ENCODE measurements at places on chromosomes 16 and 17. TPM values are rescaled to one million over a fixed set of nuclear protein-coding genes. Genes with fewer than 3 reads are reported as not detected.

Gene NPTX1
- total RNA-seq, result 0.15 TPM

DNA sequence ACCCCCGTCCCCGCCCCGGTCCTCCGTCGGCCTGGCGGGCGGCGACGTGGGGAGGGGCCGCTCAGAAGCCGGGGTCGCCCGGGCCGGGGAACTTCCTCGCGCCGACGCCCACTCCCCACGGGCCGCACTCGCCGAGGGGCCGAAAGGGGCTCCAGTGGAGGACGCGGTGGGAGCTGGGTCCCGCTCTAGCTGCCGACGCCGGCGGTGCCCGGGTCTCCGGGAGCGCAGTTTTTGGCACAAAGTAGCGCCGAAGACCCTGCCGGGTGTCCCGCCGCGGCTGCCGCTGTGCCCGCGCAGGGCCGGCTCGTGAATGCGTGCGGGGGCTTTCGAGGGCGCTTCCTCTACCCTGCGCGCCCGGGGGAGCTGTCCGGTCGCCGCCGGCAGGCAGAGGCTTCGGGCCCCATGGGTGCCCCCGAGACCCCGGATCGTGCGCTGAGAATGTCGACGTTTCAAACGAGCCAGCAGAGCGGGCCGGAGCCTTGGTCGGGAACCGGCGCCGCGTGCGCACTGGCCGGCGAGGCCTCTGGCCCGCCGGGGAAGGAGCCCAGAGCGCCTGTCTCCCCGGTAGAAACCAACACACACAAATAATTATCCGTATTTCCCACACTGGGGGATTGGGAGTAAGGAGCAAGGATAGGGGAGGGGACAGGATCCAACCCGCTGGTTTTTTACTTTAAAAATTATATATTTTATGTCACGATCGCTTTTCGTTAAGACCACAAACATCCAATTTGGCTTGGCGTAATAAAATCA lies 46.6 kb upstream of the SLC38A10 start:
- H3K4me3 ChIP-seq, result no peak overlapping the region
- H3K27me3 ChIP-seq, result no peaks in the 10 kb centered on the region
- H3K27ac ChIP-seq, result no peak overlapping the region
- H3K4me1 ChIP-seq, result peaks cover 37% of the 10 kb centered on the region
- H3K36me3 ChIP-seq, result no peaks in the 10 kb centered on the region

GRCh38 chr16:24834459-24835335 lies 11.1 kb upstream of the SLC5A11 start:
- DNase-seq, result peak; percentile 18
- H3K27ac ChIP-seq, result no peak overlapping the region
- H3K4me3 ChIP-seq, result no peak overlapping the region
- H3K4me1 ChIP-seq, result no peaks in the 10 kb centered on the region
- no peaks in the 10 kb centered on the region for H3K27me3 ChIP-seq

GRCh38 chr16:75116081-75116910 lies at the start of gene LDHD:
LDHD (minus strand) TSS chr16:75116780; CDS start chr16:75116720, 60 bp downstream.
- peak within 1 kb of the TSS; percentile 46 for H3K27ac ChIP-seq
- peak; percentile 75 for DNase-seq
- peaks cover 12% of the 10 kb centered on the region for H3K4me1 ChIP-seq
- no peaks in the 10 kb centered on the region for H3K27me3 ChIP-seq
- H3K36me3 ChIP-seq, result no peaks in the 10 kb centered on the region

DNA sequence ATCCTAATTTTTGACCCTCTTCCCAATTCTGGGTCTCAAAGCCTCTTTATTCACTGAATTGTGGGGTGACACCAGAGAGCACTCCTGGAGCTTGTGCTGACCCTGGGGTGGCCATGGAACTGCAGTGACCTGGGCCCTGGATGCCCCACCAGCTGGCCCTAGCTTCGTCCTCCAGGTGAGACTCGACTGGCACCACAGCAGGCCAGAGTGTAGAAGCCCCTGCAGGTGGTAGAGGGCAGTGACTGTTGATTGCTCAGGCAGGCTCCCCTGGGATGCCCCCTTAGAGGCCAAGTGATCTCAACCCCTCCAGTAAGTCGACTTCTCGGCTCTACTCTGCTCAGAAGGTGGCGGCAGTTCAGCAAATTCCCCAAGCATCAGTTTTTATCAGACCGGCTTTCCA lies 6.4 kb downstream of the FA2H start:
- no peak overlapping the region for H3K27ac ChIP-seq
- H3K36me3 ChIP-seq, result no peaks in the 10 kb centered on the region
- no peak for DNase-seq
- H3K27me3 ChIP-seq, result no peaks in the 10 kb centered on the region
- peaks cover 5% of the 10 kb centered on the region for H3K4me1 ChIP-seq

Gene ATPAF2
- total RNA-seq, result 46.1 TPM

Gene EPOP
- total RNA-seq, result 37.9 TPM

- peak; percentile 81 for DNase-seq
- H3K27me3 ChIP-seq, result no peaks in the 10 kb centered on the region
- peak overlapping the region; percentile 77 for H3K4me3 ChIP-seq
- 0 out of 2 replicates have a peak, but pooled peaks cover 4% of the 10 kb centered on the region for H3K36me3 ChIP-seq
- H3K27ac ChIP-seq, result peak overlapping the region; percentile 99
Measured at GRCh38 chr17:38703742-38704605, 1.1 kb upstream of the MLLT6 start.

Gene SLC2A4
- 2.5 TPM for total RNA-seq

GRCh38 chr17:45086391-45086790 lies 25.3 kb downstream of the NMT1 start:
- no peak overlapping the region for H3K27ac ChIP-seq
- no peak overlapping the region for H3K4me3 ChIP-seq
- peaks cover 51% of the 10 kb centered on the region for H3K36me3 ChIP-seq
- no peaks in the 10 kb centered on the region for H3K4me1 ChIP-seq
- H3K27me3 ChIP-seq, result no peaks in the 10 kb centered on the region
- DNase-seq, result no peak

DNA sequence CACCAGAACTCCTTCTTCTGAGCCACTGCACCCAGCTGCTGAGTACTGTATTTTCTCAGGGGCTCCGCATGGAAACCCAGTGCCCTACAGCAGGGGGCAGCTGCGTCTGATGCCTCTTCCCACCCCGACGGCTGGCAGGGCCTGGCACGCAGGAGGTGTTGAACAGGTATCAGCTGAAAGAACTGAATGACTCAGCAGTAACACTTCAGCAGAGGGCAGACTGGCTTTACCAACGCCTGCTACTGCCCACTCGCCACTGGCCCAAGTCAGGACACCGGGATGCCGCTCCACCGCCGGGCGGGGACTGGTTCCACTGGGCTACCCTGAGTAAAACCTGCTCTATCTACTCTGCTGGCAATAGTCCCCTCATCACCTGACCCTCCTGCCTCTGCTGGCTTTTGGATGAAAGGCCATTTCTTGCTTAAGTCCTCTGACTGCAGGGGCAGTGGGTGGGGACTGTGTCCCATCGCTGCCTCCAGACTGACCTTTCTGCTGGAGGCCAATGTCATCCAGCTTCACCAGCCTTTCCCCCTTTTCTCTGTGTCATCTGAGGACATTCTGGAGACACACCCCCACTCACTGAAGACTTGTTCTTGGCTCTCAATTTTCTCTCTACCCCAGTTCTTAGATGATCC lies 100.4 kb upstream of the FA2H start:
- DNase-seq, result no peak
- H3K4me1 ChIP-seq, result peaks cover 7% of the 10 kb centered on the region
- no peak overlapping the region for H3K27ac ChIP-seq
- no peak overlapping the region for H3K4me3 ChIP-seq
- no peaks in the 10 kb centered on the region for H3K27me3 ChIP-seq

DNA sequence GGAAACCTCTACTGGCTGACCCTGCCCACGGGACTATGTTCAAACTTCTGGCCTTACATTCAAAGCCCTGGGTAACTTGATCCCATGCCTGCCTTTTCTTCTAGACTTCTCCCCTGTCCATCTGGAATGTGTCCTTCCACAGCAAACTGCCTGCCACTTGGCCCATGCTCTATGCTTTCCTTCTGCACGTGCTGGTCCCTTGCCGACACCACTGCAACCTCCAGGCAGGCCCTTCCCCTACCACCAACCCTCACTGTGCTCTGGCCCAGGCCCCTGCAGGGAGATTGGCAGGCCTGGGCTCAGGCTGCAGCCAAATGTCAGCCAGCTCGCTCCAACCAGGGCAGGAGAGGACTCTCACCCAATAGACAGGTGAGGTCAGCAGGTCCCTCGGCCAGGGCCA lies 11.0 kb downstream of the HSD11B2 start:
- H3K27ac ChIP-seq, result no peak overlapping the region
- DNase-seq, result no peak
- H3K36me3 ChIP-seq, result 0 out of 2 replicates have a peak, but pooled peaks cover 7% of the 10 kb centered on the region
- H3K27me3 ChIP-seq, result no peaks in the 10 kb centered on the region

Gene CACNG1
- total RNA-seq, result not detected

Gene CDK3
- 7.1 TPM for total RNA-seq

GRCh38 chr17:63973247-63973646 lies 529 bp upstream of the SCN4A start:
- H3K4me3 ChIP-seq, result no peak overlapping the region
- H3K27ac ChIP-seq, result no peak overlapping the region
- DNase-seq, result no peak

- no peak for DNase-seq
- H3K4me1 ChIP-seq, result no peaks in the 10 kb centered on the region
- no peak overlapping the region for H3K4me3 ChIP-seq
- H3K27ac ChIP-seq, result no peak overlapping the region
Measured at GRCh38 chr17:63816669-63817068, 10.6 kb upstream of the PSMC5 start.

DNA sequence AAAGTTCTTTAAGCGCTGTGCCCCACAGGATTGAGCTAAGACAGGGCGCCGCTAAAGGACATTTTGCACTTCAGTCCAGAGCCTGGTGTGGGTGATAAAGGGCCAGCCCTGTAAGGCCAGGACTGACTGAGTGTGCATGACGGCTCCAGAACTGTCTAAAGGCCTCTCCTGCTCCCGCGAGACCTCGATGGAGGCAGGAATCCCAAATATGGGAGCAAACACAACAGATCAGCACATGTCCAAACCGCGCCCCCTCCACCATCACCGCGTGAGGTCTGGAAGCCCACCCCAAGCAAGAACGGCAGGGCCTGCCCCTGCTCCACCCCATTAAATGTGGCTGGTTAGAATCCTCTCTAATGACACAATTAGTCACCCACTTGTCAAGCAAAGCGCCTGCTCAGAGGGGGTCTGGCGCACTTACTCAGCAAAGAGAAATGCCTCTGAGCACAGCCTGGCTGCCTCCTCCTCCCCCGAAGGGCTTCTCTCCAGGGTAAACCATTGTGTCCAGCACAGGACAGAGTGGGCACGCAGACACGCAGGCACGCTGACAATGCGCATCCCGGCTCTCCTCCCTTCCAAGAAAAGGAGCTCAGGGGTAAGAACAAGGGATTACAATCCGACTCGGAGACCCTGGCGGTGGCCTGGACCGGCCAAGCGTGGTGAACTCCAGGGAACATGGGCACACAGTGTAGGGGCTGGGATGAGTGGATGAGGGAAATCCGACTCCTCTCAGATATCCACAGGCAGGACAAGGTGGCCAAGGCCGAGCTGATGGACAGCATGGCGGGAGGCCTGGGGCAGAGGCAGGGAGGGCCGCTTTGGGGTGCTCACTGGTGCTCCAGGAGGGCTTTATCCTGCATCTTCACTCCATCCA lies 1.5 kb downstream of the MXRA7 start:
- H3K27me3 ChIP-seq, result no peaks in the 10 kb centered on the region
- DNase-seq, result no peak
- peaks cover 19% of the 10 kb centered on the region for H3K4me1 ChIP-seq

- no peak for DNase-seq
- peaks cover 9% of the 10 kb centered on the region for H3K4me1 ChIP-seq
- no peaks in the 10 kb centered on the region for H3K36me3 ChIP-seq
- H3K27ac ChIP-seq, result no peak overlapping the region
- no peaks in the 10 kb centered on the region for H3K27me3 ChIP-seq
Measured at GRCh38 chr17:51365090-51365489, 104.7 kb downstream of the UTP18 start.

DNA sequence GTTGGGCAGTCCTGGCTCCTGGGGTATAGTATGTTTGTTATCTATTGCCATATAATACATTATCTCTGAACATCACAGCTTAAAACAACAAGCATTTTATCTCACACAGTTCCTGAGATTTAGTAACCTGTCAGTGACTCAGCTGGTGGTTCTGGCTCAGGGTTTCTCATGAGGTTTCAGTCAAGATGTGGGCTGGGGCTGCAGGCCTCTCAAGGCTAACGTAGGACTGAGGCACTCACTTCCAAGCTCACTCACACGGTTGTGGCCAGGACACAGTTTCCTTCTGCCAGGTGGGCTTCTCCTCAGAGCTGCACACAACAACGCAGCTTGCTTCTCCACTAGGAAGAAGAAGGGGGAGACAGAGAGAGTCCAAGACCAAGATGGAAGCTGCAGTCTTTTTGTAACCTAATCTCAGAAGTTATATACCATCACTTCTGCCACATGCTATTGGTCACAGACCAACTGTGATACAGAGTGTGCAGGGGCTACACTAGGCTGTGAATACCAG lies 10.3 kb upstream of the MED13 start:
- no peak overlapping the region for H3K27ac ChIP-seq
- no peak overlapping the region for H3K4me3 ChIP-seq
- DNase-seq, result no peak

- H3K4me1 ChIP-seq, result peaks cover 49% of the 10 kb centered on the region
- peak overlapping the region; percentile 99 for H3K27ac ChIP-seq
- DNase-seq, result no peak
- H3K27me3 ChIP-seq, result no peaks in the 10 kb centered on the region
- peaks cover 3% of the 10 kb centered on the region for H3K36me3 ChIP-seq
Measured at GRCh38 chr17:41528959-41529353, 848 bp upstream of the KRT19 start.

Gene PHOSPHO1
- total RNA-seq, result 3.0 TPM

GRCh38 chr17:79415365-79415764 lies 195.5 kb downstream of the RBFOX3 start:
- DNase-seq, result no peak
- peaks cover 4% of the 10 kb centered on the region for H3K4me1 ChIP-seq
- H3K27me3 ChIP-seq, result peaks cover 71% of the 10 kb centered on the region
- no peaks in the 10 kb centered on the region for H3K36me3 ChIP-seq

DNA sequence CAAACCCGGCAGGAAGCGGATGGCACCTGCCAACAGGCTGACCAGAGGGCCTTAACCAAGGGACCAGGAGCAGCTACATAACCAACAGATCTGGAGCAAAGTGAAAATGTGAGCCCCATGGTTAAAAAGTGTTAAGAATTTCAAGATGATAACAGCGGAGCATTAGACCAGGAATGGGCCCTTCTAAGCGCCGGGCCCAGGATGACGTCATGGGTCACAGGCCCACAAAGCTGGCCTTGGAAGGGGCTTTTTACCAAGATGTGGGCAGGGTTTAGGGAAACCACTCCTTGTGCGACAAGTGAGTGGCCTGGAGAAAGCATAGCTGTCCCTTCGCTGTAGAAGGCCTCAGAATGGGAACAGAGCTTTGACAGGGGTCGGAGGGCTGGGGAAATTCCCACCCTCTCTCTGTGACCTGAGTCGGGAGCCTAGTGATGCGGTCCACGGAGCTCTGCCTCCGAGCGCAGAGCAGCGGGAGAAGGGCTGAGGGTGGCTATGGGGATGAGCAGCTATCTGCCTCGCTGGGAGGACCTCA lies 84.4 kb upstream of the RPL38 start:
- no peaks in the 10 kb centered on the region for H3K36me3 ChIP-seq
- DNase-seq, result no peak
- H3K27ac ChIP-seq, result no peak overlapping the region
- H3K27me3 ChIP-seq, result peaks cover 22% of the 10 kb centered on the region

Data from HCT116 (cell line).